NCI-H446 (cell line): ENCODE measurements at places on chromosomes 11 and 22.
A peak's percentile ranks its signal among the peaks of the same experiment; 100 is the strongest.

- no peak for DNase-seq
Measured at GRCh38 chr22:42261296-42261695, 9.2 kb downstream of the TCF20 start.

- no peak for DNase-seq
Measured at GRCh38 chr11:11584937-11585336, 36.9 kb downstream of the GALNT18 start.

DNA sequence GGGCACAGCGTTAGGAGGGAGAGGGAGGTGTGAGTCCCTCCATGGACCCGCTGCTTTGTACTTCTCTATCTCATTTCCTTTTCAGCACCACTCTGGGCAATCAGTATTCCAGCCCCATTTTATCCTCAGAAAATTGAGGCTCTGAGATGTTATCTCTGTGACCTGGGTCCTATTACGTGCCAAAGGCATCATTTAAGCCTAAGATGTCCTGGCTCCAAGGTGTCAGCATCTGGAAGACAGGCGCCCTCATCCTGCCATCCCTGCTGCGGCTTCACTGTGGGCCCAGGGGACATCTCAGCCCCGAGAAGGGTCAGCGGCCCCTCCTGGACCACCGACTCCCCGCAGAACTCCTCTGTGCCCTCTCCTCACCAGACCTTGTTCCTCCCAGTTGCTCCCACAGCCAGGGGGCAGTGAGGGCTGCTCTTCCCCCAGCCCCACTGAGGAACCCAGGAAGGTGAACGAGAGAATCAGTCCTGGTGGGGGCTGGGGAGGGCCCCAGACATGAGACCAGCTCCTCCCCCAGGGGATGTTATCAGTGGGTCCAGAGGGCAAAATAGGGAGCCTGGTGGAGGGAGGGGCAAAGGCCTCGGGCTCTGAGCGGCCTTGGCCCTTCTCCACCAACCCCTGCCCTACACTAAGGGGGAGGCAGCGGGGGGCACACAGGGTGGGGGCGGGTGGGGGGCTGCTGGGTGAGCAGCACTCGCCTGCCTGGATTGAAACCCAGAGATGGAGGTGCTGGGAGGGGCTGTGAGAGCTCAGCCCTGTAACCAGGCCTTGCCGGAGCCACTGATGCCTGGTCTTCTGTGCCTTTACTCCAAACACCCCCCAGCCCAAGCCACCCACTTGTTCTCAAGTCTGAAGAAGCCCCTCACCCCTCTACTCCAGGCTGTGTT lies 829 bp upstream of the APOC3 start:
- no peak for DNase-seq

DNA sequence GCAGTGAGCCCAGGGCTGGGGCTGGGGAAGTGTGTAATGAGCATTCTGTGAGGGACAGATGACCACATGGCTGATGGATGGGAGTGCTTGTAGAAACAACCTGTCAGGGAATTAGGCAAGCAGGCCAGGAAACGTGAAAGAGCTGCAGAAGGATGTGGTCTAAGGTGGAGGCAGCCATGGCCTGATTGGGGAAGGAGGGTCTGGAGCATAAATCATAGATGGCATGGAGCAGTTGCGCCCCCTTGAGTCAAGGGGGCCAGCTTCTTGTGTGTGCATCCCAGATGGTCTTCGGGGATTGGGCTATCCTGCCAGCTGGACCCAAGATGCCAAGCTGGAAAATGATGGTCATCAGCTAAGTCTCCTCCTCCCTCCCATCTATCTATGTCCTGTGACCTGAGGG lies 119.4 kb upstream of the CLPB start:
- no peak for DNase-seq

DNA sequence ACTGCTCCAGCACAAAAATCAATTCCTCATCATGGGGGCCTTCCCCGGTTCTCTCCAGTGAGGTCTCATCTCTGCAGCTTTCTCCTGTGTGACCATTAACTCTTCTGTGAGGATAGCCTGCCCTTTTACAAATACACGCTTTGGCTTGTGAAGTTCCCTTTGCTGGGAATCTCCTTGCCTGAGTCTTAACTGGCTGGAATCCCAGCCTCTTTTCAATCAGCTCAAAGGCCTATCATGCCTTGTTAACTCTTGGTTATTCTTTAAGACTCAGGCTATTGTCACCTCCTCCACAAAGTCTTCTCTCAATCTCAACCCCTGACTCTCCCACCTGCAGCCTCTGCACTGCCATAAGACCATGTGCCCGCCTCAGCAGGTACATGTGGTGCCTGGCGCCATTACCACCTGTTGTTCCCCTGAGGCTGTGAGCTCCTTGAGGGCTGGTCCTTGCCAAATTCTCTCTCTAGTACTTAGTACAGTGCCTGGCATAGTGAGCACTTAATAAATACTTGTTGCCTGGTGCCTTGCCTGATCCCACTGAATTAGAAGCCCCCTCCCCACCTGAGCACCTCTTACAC lies 128.2 kb downstream of the ST3GAL4 start:
- DNase-seq = no peak

GRCh38 chr11:96204366-96204659 lies 138.7 kb downstream of the MAML2 start:
- no peak for DNase-seq

GRCh38 chr11:60916669-60917206 lies 2.8 kb downstream of the TMEM109 start:
- DNase-seq = no peak

GRCh38 chr11:74634537-74634936 lies 42.2 kb downstream of the POLD3 start:
- no peak for DNase-seq

GRCh38 chr11:42175203-42175602 lies 715.8 kb upstream of the LRRC4C start:
- no peak for DNase-seq

DNA sequence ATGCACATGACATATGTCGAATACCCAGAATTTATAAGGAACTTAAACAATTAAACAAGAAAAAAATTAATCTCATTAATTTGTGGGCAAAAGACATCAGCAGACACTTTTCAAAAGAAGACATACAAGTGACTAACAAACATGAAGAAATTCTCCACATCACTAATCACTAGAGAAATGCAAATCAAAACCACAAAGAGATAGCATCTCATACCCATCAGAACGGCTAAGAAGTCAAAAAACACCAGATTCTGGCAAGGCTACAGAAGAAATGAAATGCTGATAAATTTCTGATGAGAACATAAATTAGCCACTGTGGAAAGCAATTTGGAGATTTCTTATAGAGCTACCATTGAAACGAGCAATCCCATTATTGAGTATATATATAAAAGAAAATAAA lies 210.6 kb upstream of the LUZP2 start:
- DNase-seq = no peak

DNA sequence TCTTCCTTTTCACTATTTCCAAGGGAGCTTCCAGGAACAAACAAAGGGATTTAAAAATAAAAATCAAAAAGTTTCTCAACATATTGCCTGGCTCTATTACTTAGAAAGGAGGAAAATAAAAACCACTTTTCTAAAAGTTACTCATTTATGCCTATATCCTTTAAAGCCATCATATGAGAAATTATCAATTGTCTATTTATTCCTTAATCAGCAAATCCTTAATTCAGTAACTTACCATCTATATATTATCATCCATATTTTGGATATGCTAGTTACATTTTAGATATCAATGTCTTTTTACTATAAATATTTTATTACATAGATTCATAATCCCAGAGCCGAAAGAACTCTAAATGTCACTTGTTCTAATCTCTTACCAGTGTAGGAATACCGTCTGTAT lies 481.5 kb upstream of the ANO5 start:
- no peak for DNase-seq

DNA sequence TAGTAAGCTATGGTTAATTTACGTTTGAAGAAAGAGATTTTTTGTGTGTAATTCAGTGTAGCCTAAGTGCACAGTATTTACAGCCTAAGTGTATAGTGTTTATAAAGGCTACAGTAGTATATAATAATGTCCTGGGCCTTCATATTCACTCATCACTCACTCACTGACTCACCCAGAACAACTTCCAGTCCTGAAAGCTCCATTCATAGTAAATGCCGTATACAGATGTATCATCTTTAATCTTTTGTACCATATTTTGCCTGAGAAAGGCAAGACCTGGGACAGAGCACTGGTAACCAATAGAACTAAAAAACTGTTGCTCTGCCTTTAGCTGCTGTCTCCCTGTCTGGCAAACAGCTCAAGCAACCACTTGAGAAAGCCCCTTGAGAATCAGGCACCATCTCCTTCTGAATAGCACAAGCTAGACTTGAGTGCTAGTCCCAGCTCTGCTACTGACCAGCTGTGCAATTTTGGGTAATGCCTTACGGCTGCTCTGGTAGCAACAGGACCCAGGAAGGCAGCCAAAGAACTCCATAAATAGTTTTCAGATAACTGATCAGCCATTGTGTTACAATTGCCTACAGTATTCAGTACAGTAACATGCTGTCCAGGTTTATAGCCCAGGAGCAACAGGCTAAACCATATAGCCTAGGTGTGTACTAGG lies 131.3 kb downstream of the KCNC1 start:
- DNase-seq = no peak

DNA sequence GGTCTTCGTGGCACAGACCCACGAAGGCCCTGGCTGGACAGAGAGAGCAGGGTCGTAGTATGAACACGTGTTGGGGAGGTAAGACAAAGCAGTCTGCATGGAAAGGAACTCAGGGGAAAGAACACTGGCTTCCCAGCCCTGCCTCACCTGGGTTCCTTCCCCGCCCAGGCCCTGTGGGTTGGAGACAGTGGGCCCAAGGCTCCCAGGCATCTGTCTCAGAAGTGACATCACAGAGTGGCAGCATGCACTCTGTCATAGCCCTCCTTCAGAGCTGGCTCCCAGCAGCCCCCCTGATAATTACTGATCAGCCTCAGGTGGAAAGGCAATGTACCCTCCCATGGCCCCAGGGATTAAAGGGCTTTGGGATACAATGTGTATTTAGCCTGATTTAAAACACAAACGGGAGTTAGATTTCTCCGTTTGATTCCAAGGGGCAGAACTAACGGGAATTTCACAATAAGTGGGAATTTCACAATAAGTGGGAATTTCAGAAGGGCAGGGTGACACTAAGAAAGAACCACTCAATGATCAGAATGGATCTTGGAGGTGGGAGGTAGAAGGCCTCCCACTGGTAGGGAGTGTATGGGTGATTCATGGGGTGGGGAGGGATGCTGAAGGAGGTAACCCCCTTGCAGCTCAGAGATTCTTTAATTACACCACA lies 65.1 kb downstream of the SLC22A12 start:
- DNase-seq = no peak

- no peak for DNase-seq
Measured at GRCh38 chr11:89529626-89530380, 38.6 kb upstream of the NOX4 start.

DNA sequence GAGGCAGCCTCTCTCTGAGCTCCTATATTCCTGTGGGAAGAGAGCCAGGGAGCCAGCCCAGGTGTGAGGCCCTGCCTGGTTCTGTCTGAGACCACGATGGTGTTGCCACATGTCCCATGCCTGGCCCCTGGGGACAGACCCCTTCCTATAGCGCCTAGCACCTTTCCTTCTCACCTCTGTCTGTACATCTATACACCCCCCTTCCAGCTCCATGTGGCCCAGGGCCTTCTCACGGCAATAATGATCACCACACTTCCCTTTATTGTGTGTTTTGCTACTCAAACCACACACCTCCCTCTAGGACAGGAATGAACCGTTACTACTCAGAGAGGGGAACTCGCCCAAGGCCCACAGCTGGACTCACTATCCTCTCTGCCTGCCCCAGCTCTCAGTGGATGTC lies 12.8 kb downstream of the CD82 start:
- no peak for DNase-seq

GRCh38 chr11:1708716-1709115 lies 11.7 kb downstream of the KRTAP5-6 start:
- no peak for DNase-seq

DNA sequence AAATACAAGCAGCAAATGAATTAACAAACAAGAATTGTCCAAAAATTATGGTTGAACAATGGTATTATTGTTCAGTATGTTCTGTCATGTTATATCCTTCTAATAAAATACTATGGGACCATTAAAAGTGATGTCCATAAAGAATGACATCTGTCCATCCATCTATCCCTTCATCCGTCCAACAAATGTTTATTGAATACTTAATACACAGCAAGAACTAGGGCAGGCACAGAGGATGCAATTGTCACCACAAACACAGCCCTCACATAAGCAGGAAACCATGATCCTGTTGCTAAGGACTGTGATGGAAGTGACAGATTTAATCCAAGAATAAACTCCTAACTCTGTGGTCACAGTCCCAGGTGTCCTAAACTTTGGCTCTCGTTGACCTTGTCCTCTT lies 20.7 kb upstream of the B3GAT1 start:
- DNase-seq = no peak

DNA sequence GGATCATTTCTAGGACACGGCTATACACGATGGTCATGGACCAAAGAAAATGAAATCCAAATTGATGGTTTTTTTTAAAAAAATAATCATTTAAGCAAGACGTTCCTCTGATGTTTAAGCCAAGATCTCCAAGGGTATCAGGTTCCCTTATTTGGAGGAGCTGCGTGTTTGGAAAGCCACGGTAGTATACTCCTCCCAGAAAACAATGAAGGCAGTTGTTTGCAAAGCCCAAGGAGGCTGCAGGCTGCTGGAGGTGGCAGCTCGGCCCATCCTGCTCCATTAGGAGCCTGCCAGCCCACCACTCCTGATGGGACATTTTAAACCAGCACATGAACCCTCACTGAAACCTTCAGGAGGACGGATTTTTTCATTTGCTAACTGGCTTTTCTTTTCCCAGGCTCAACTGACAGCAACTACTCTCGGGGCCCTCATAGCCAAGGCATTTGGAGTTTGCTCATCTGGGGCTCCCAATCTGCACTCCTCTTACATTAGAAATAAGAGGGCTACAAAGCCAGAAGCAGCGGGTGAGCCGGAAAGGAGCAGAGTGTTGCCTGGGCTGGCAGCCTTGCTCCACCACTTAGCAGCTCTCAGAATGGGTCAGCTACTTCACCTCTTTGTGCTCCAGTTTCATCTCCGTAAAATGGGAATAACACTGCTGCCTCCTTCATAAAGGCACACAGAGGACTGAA lies 58.4 kb downstream of the ABTB2 start:
- DNase-seq = peak; percentile 52

DNA sequence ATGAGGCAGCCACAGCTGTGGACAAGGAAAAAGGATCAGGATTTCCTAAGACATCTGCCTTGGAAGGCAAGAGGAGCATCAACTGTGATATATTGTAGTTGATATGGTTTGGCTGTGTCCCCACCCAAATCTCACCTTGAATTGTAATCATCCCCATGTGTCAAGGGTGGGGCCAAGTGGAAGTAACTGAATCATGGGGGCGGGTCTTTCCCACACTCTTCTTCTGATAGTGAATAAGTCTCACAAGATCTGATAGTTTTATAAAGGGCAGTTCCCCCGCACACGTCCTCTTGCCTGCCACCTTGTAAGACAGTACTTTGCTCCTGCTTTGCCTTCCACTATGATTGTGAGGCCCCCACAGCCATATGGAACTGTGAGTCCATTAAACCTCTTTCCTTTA lies 10.2 kb downstream of the RIC8A start:
- DNase-seq = no peak

GRCh38 chr11:119415966-119416365 lies 7.0 kb downstream of the THY1 start:
- DNase-seq = no peak

DNA sequence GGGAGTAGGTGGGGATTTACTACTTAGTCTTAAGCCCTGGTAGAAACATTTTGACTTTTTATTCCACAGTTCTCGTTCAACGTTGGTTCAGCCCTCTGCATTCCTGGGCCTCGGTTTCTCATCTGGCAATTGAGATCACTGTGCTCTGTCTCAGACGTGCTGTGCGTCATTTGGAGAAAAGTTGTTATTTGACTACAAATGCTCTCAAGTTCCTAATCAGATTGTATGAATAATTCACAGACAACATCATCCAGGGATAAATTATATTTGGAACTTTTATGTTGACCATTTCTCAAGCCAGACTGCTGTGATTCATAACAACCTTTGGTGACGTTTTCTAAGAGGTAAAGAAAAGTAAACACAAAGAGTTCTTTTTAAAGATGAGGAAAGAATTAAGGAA lies 69.2 kb downstream of the BLID start:
- DNase-seq = no peak
